ENCODE measurements at places on chromosomes 11 and 22. TPM values are rescaled to one million over a fixed set of nuclear protein-coding genes. Genes with fewer than 3 reads are reported as not detected.
A peak's percentile ranks its signal among the peaks of the same experiment; 100 is the strongest.

- DNase-seq: no peak
Measured at GRCh38 chr22:33124471-33124870, 66.3 kb upstream of the SYN3 start.

DNA sequence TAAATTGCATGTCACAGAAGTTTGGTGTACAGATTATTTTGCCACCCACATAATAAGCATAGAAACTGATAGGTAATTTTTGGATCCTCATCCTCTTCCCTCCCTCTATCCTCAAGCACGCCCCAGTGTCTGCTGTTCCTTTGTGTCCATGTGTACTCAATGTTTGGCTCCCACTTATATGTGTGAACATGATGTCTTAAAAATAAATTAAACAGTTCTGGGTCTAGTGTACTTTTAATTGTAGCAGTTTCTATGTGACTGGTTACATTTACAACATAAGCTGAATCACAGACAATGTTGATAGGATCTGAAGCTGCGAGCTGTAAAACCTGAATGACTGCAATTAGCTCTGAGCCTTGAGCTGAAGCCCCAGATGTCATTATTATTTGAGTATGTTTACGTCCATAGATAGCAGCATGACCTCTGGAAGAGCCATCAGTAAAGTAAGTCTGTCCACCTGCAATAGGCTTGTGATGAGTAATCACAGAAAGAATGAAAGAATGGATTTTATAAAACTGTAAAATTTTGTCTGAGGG, 29.7 kb downstream of the OR10A6 start:
- DNase-seq: no peak

DNA sequence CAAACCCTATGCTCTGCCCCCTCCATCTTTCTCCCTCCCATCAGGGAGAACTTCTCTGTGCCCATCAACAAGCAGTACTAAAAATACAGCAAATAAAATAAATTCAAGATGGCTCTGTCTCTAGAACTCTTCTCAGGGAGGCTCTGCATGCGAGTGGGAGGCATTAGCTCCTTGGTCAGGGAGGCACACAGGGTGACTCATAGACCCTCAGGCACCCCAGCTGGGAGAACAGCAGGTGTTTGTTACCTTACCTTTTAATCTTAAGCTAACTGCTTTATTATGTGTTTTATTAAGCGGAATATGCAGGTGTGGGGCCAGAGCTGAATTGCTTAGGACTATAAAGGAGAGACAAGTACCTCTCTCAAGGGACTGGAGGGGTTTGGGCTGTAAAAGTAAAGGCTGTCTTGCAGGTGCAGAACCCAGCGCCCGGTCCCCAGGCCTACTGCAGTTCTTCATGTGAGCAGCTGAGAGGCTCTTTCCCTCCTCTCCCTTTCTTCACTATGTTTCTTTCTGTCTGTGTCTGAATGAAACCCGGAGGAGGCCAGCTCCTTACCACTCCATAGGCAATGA, 20.8 kb downstream of the CSNK2A3 start:
- no peak for DNase-seq

DNA sequence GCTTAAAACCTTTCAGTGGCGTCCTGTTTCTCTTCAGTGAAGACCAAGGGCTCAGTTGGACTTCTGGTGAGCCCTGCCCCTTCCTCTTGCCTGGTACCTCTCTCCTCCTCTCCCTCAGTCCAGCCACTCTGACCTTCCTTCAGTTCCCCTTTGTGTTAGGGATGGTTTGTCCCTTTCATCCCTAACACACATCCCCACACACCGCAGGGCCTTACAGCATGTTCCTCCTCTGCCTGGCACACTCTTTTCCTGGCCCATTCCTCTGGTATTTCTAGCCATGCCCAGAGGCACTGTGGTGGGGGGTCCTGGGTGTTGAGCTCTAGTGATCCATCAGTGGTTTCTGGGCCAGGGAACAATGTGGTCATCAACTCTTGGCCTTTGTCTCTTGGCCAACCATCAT, 21.4 kb downstream of the GNAZ start:
- no peak for DNase-seq

- peak; percentile 24 for DNase-seq
Measured at GRCh38 chr11:46381048-46381818, at the start of gene MDK. TSS of gene MDK (plus strand) at chr11:46381669. CDS start at chr11:46382058, 389 bp downstream.

DNA sequence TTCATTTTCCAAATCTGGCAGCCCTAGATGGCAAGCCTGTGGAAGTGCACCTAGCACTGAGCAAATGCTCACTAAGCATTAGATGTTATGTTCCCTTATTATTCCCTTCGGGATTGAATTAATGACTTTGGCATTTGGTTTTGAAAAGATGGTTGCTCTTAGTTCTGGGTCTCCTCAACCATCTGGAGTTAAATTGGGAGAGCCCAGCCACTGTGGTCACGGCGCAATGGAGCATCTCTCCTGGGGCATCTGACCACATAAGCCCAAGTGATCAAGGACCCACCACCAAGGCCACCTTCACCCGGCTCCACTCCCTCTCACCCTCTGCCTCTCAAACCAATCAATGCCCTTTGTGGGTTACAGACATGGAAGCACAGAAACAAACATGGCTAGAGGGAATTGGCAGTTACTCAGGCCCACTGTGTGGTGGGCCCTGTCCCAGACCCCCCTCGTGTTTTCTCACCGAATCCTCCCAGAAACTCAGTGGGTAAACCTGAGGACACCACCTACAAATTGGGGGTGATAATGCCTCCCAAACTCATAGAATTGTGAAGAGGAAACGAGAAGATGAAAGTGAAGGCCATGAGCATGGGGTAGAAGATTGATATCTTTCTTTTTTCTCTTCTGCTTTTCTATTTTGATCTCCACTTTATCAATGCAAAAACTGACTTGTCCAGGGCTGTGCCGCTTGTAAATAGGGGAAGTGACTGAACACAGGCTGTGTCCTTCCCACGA, 52.2 kb downstream of the IRAG1 start:
- no peak for DNase-seq

DNA sequence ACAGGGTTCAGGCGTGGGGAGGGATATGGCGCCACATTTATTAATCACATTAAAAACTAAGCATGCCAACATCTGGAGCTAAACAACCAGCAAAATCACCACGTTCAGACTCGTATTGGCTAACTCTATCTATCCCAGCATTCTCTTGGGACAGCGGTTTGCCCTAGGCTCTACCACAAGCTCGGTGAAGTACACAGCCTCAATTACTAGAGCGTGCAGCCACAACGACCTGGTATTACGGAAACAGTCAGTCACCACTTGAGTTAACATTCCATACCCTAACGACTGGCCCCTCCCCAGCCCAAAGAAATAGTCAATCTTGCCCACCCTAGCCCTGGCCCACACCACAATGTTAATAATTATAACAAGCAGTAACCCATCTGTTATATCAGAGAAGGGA, 32.1 kb downstream of the APOL5 start:
- DNase-seq: no peak

- no peak for DNase-seq
Measured at GRCh38 chr11:33463059-33463458, 205.9 kb downstream of the HIPK3 start.

GRCh38 chr11:23399995-23400394, 539.7 kb upstream of the CCDC179 start:
- no peak for DNase-seq

- no peak for DNase-seq
Measured at GRCh38 chr11:87437133-87437843, 399.6 kb downstream of the TMEM135 start.

DNA sequence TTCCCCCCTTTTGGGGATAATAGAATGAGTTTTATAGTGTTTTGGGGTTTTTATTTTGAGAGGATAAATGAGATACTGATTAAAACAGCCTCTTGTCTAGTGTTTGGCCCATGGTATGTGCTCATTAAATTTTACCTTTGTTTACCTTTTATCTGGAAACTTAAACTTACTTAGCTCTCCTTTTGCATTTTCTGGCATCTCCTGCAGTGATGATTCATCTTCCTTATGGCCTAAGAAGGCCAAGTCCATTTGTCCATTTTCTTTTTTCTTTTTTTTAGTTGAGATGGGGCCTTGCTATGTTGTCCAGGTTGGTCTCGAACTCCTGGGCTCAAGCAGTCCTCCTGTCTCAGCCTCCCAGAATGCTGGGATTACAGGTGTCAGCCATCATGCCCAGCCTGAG, 156.3 kb downstream of the COMMD9 start:
- no peak for DNase-seq

GRCh38 chr11:8085011-8085645, 4.1 kb downstream of the TUB start:
- no peak for DNase-seq

- DNase-seq: peak; percentile 90
Measured at GRCh38 chr11:133928628-133929059, 28.1 kb downstream of the IGSF9B start.

GRCh38 chr11:133835593-133836548, 9.4 kb downstream of the SPATA19 start:
- no peak for DNase-seq

DNA sequence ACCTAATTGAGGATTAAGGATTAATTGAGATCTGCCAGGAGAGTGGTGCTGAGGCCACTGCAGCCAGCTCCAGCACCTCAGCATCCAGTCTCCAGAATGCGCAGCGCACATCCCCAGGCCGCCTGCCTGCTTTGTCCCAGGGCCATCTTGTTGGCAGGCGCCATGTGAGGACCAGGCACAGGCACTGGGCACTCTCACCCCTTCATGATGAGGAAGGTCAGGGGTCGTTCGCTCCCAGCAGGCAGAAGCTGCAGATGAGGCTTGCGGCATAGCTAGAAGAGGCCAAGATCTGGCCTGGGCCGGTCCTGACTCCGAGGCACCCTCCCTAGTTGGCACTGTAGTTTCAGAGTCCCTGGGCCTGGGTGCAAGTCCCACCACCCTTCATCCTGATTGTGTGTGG, 6.4 kb downstream of the CABP2 start:
- DNase-seq: no peak

DNA sequence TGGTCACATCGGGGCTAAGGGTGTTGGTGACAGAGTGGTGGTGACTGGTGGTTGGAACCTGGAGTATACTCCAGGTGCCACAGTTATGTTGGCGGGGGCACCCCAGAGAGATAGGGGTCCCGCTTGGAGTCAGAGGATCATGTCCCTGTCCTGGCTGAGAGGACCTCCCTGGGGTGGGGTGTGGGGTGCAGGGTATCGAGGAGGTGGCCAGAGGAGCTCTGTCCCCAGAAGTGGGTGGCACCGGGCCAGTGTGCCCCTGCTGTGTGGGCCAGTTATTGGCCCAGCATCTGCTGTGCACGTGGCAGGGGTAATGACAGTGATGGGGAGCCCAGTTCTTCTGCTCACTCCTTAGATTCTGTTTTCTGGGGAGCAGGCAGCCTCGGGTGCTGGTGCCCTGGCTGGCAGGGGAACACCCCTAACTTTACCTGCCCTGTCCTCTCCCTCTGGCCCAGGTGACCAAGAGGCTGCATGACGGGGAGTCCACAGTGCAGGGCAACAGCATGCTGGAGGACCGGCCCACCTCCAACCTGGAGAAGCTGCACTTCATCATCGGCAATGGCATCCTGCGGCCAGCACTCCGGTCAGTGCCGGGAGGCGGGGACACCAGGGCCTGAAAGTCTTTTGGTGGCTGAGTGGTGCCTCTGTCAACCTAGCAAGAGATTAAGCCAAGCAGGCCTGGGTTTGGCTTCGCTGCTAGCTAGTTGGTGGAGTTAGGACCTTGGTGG, 56.3 kb downstream of the MYO7A start:
- DNase-seq: no peak

- peak; percentile 9 for DNase-seq
Measured at GRCh38 chr11:285021-285893, 3.7 kb upstream of the PGGHG start.

Gene L3MBTL2
- 27.3 TPM for total RNA-seq

Gene FAM118A
- 55.0 TPM for total RNA-seq

Gene EFEMP2
- total RNA-seq: 12.5 TPM

Gene IGF2
- 26.5 TPM for total RNA-seq

Gene MUC5B
- total RNA-seq: not detected

Gene KCNK4
- total RNA-seq: 0.34 TPM

Gene OR5B21
- total RNA-seq: not detected

Gene SLCO2B1
- not detected for total RNA-seq

Gene LDHAL6A
- not detected for total RNA-seq

Gene TRPM5
- not detected for total RNA-seq
